ENCODE measurements at places on chromosomes 6 and 20. TPM values are rescaled to one million over a fixed set of nuclear protein-coding genes. Genes with fewer than 3 reads are reported as not detected.

VNN1 gene
- not detected for total RNA-seq

MTFR2 gene
- 0.54 TPM for total RNA-seq

CLIC5 gene
- total RNA-seq, result not detected

AURKA gene
- total RNA-seq, result 5.6 TPM

NPEPL1 gene
- 25.5 TPM for total RNA-seq

ELOVL5 gene
- total RNA-seq, result 74.1 TPM

NELFE gene
- total RNA-seq, result 68.1 TPM

HMGA1 gene
- 27.2 TPM for total RNA-seq

AVP gene
- total RNA-seq, result not detected

LINC00237 gene
- total RNA-seq, result not detected
